ENCODE measurements at places on chromosomes 12 and 14.

- DNase-seq = no peak
These were observed 259.6 kb downstream of the BTG1 start for GRCh38 chr12:91885851-91886731.

GRCh38 chr14:100982762-100983161 lies 79.2 kb upstream of the RTL1 start:
- no peak for DNase-seq

DNA sequence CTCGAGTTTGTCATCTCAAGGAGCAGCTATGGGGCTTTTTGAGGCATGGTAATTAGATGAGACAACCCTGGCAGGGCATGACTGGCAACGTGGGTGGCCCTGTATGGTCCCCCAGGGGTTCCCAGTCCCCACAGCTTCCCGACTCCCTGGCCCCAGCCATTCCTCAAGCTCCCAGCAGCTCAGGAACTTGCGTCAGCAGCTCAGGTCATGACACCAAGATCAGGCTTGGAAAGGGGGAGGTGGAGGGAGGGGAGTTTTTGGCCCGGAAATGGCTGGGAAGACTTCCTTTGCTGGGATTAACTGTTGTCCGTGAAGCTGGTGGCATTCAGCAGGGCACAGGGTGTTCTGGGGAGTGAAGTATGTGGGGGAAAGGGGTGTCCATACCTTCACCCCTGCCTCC lies 10.4 kb upstream of the NRIP2 start:
- DNase-seq = no peak

DNA sequence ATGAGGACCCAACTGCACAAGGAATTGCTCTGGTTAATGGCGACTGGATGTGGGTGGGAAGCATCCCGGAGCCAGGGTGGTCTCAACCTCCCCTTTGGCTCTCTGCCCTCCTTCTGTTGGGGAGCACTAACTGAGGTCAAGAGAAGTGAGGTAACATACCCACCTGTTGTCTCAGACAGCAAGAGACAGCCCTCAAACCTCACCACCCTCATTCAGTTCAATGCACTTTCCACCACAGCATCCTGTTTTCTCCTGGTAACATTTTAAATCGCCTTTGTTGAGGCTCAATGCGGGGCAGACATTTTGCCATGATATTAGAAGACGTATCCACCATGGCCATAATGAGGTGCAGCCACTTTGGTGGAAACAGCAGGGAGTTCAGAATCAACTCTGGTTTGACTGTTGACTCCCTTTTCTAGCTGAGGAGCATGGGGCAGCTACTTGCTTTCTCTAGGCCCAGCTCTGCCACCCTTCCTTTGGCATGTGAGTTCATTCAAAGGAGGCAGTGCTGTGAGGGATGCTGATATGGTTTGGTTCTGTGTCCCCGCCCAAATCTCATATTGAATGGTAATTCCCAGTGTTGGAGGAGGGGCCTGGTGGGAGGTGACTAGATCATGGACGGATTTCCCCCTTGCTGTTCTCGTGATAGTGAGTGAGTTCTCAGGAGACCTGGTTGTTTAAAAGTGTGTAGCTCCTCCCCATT lies 338.6 kb downstream of the PCNX1 start:
- DNase-seq = no peak

DNA sequence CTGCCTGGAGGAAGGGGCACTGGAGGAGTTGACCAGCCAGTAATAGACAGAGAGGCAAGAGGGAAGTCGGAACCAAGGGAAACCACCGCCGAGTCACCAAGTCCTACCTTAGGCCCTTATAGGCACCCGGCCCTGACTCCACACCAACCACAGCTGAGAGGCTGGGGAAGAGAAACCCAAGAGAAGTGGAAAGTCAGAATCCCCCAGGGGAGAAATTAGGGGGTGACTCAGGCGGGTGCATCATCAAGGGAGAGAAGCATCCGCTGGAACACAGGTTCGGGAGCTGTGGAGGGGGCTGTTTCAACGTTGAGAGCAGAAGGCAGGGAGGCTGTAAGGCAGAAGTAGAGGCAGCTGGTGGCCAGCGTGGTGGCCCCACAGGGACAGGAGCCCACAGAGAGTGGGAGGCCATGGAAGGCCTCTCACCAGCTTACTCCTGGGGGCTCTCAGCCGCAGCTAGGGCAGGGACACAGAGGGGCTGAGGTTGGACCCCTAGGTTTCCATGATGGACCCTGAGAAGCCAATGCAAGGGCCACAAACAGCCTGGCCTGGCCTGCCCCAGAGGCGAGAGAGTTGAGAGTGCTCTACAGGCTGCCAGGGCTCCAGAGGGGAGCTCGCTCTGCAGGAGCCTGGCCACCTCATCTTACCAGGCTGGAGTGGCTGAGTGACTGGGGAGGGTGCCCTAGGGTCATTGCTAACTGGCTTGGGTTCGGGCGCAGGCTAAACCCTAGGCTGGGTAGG lies 1.4 kb upstream of the TRMT61A start:
- DNase-seq = no peak

DNA sequence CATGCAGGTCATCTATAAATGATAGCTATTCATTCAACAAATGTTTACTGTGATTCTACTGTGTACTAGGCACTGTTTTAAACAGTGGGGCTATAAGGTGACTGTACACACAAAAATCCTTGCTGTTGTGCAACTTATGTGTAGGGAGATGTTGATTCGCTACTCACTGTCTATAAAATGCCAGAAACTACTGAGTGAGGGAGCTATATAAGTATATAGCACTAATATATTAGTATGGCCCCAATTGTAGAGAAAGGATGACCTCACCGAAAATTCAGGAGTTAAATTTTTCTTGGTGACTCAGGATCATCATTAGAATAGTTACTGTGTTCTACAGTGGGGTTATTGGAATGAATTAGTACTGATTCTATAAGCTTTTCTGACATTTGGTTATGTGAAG lies 117.4 kb downstream of the TGFB3 start:
- no peak for DNase-seq

DNA sequence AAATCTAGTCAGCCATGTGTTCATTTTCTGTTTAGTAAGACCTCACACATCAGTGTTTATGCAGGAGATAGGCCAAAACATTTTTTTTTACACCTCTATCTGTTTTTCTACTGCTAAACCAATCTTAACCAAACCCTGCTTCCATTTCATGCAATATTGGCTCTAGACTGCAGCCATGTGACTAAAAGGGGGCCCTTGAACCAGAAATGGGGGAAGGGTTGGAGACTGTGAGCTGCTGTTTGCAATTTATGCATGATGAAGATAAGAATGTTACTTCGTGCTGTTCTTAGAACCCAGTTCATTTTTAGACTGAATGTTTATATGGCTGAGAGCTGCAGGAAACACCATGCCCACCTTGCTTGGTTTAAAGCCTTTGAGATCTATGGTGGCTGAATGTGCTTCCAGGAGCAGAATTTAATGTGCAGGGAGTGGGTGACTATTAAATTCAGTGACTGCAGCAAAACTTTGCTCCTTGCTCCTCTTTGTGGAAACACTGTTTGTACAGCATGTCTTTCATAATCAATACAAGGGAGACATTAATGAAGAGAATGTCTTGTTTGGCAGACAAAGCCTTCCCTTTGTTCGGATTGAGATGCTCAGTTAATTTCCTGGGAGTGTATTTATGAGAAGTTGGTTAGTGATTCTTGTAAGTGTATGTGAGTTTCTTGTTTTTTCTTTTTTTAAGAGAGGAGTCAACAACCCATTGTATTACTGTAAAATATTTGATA lies 53.6 kb downstream of the CHST11 start:
- DNase-seq = no peak

- DNase-seq = no peak
These were observed 13.9 kb downstream of the SYT1 start for GRCh38 chr12:78878459-78878858.

DNA sequence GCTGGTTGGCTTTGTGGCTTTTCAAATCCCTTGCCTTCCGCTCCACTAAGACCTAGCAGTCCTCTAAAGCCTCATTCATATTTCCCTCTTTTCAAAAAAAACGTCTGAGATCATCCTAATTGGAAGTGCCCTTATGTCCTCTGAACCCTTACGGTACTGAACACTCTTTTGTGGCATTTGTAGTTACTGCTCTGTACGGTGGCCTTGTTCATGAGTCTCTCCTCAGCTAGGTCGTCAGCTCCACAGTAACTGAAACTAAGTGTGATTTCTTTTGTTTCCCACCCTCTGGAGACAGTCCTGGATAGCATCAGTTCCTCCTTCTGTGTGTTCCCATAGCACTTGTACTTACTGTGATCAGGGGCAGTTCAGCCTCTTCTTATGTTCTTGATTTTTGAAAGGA lies 49.7 kb downstream of the DAAM1 start:
- DNase-seq = no peak

DNA sequence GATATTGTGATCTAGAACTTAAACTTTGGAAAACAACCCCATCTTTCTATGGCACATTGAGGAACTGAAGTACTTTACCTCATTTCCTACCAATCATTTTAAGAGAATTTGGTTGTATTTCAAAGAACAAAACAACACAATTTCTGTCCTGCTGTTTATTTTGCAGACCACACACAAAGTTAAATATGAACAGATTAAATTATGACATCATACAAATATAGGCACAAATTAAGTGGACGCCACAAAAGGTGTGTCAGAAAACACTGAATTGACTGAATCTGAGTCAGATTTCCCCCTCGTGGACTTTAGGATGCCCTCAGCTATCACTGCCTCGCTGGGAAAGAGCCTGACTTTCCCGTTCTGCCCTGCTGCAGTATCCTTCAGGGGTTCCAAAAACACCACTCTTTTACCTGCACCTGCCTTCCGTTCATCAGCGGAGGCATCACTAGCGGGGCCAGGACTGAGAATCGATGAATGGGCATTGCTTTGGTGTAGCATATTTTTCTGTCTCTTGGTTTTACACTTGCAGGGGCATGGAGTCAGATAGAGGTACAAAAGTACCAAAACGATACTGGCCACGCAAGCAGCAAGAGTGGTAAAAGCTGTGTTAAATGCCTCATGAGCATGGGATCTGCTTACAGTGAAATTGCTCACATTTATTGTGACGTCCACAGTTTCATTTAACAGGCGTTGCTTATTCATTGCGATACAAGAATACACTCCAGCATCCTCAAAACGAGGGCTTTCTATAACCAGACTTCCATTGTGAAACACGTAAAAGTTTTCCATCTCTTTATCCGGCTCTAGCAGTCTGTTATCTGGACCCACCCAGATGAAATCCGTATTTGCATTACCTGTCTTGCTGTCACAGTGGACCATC lies 2.0 kb upstream of the PCED1B start:
- no peak for DNase-seq

GRCh38 chr12:6652391-6652790 lies 5.2 kb upstream of the ACRBP start:
- no peak for DNase-seq

Measured in activated CD8-positive, alpha-beta memory T cell treated with anti-CD3 and anti-CD28 coated beads for 48 hours (primary cell).